Astrocyte of the cerebellum (primary cell): ENCODE measurements at places on chromosomes 7 and 10.

DNA sequence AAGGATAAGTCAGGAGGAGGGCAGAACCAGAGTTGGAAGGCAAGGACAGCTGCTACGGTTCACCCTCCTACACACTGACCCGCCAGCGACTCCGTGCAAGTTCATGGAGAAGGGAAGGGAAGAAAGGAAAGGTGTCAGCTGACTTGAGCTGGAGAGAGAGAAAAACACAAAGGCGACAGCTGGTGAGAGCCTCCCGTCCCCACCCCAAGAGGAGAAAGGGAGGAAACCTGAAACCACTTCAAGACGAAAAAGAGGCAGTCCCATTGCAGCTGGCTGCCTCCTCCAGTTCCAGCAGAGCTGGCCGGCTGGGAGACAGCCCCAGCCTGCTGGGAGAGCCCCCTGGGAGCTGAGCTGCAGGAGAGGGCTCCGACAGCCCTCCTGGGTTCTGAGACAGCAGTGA, 75.2 kb downstream of the PARD3 start:
- peak; percentile 45 for DNase-seq

- DNase-seq: no peak
These were observed 67.0 kb downstream of the IMMP2L start for GRCh38 chr7:111495173-111495810.

- no peak for DNase-seq
These were observed 290.0 kb upstream of the GLI3 start for GRCh38 chr7:42527004-42527403.

DNA sequence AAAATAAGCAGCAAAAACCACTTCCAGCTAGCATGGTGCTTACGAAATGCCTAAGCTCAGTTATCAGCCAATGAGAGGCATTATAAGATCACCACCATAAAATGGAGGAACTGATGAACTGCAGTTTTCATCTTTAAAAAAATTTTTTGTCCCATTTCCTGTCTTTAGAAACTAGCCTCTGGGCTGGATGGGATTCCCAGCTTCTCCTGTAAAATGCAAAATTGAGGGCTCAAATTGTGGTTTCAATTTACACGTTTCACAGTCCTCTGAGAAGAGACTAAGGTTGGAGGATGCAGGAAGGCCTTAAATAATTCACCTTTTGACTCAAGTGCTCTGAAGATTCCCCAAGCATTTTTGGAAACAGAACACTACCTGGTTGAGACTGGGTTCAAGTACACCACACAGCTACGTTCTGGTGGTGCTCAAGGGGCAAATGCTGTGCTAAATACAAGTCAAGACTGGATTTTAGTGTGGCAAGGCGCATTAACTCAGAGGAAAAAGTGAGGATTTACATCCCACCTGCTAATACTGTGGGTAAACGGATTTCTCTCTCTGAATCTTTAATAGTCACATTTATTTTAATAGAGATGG, 951 bp downstream of the ZNF25 start:
- no peak for DNase-seq

- no peak for DNase-seq
These were observed 3.3 kb downstream of the EPHA1 start for GRCh38 chr7:143405173-143406001.

- no peak for DNase-seq
These were observed 60.1 kb upstream of the CARD11 start for GRCh38 chr7:3103614-3104398.

DNA sequence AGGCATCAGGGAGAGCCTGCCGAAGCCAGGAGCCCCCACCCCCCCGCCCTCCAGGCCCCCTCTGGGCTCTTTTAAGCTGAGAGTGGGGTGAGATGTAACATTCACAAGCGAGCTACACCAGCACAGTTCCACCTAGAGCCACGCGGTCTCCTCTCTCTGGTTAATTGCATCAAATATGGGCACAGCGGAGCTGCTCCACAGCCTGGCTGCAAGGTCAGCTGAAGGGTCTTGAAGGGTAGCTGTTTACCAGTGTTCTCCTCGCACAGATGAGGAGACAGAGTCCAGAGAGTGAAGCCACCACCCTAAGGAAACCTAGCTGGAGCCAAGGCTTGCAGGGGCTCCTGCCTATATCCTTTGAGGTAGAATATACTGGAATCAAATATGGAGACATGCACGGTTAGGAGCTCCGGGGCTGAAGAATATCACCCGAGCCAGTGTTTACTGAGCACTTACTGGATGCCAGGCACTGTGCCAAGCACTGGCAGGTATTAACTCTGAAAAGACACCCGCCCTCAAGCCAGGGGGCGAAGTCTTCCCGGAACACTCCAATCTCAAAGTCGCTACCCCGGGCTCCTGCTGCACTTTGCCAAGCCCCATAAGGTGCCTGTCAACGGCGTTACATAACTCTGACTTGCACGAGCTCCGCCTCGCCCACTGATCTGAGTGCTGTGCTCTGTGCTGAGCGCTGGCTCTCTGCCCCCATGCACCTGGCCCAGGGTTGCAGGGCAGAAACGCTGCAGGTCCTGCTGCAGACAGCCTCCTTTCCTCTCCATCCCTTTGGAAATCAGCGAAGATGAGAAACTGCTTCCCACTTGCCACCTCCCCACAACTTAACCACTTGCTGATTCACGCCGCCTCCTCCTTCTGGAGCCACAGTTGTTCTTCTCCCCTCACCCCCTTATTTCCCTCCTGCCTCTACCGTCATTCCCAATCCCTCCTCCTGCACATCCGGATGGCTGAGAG, 5.4 kb downstream of the CHST15 start:
- no peak for DNase-seq

GRCh38 chr7:104552102-104552501, 223.7 kb downstream of the LHFPL3 start:
- peak; percentile 23 for DNase-seq

- DNase-seq: no peak
These were observed 110.4 kb downstream of the RAMP3 start for GRCh38 chr7:45268013-45268412.

GRCh38 chr10:29109707-29110571, 178.9 kb upstream of the LYZL1 start:
- DNase-seq: no peak

GRCh38 chr7:116877443-116878217, 15.2 kb downstream of the CAPZA2 start:
- no peak for DNase-seq

GRCh38 chr7:157405914-157406810, 69.4 kb downstream of the DNAJB6 start:
- no peak for DNase-seq

DNA sequence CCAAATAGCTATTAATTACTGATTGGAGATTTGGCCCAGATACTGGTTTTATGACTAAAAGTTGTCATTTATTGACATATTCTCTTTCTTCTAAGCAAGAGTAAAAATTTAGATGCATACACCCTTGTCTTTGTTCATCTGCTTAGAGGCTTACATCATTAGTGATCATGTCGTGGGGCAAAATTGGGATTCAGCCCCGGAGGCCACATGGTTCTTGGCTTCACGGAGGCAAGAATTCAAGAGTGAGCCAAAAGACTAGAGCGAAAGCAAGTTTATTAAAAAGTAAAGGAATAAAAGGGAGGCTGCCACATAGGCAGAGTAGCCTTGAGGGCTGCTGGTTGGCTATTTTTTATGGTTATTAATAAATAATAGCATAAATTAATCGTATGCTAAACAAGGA, 41.1 kb downstream of the MINPP1 start:
- no peak for DNase-seq

GRCh38 chr7:135186841-135187253, 16.3 kb upstream of the CYREN start:
- no peak for DNase-seq

GRCh38 chr10:79418274-79418673, 27.1 kb downstream of the ZCCHC24 start:
- no peak for DNase-seq

GRCh38 chr10:132192991-132193665, 6.4 kb downstream of the DPYSL4 start:
- no peak for DNase-seq

DNA sequence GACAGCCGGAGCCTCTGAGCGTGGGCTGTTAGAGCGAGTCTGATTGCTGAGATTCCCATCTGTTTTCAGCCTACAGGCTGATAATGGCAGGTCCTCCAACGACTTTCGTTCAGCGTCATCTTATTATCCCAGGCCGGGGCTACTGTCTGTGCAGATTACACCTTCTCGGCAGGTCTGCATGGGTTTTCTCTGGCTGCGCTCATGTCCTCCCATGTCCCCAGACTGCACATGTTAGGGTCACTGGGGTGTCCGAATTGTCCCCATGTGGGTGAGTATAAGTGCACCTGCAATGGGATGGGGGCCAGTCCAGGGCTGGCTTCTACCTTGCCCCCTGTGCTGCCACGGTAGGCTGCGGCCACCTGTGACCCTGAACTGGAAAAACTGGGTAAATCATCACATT, 257.8 kb downstream of the COBL start:
- no peak for DNase-seq

DNA sequence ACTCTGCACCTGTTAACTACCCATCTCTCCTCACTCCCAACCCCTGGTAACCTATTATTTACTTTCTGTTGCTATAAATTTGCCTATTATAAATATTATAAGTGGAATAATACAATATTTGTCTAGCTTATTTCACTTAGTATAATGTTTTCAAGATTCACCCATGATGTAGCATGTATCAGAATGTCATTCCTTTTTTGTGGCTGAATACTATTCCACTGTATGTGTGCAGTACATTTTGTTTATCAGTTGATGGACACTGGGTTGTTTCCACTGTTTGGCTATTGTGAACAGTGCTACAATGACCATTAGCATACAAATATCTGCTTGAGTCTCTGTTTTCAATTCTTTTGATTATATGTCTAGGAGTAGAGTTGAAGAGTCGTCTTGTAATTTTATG, 92.8 kb upstream of the KAT6B start:
- DNase-seq: no peak

DNA sequence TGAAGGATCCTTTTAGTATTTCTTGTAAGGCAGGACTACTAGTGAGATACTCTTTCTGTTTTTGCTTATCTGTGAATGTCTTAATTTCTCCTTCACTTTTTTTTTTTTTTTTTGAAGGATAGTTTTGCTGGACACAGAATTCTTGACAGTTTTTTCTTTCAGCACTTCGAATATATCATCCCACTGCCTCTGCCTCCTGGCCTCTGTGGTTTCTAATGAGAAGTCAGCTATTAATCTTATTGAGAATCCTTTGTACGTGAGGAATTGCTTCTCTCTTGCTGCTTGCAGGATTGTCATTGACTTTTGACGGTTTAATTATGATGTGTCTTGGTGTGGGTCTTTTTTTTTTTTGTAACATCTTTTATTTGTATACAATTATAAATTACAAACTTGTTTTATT, 12.6 kb upstream of the WAC start:
- no peak for DNase-seq

DNA sequence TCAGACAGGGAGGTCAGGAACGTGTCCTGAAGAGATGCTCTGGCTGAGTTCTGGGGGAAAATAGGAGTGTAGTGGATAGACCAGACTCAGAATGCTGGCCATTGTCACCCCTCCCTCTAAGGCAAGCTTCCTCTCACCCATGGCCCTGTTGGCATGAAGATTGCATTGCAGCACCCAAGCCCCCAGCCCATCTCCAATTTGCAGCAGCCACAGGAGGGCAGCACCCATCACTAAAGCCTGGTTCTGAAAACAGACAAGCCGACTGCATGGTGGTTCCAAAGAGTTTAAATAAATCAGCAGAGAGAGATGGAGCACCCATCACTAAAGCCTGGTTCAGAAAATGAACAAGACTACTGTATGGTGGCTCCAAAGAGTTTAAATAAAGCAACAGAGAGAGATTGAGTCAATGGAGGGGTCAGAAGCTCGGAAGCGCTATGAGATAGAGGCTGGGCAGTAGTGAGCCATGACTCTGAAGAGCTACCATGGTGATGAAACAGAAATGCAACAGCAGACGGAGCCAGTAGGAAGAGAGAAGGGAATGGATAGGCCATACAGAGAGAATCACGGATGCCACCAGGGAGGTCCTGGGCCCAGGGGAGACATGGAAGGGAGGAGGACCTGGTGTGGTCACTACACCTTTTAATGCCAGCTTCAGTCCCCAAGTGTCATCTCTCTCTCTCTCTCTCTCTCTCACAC, 237.9 kb upstream of the MYO3A start:
- no peak for DNase-seq

- no peak for DNase-seq
These were observed 12.8 kb upstream of the CARD11 start for GRCh38 chr7:3056234-3057065.

DNA sequence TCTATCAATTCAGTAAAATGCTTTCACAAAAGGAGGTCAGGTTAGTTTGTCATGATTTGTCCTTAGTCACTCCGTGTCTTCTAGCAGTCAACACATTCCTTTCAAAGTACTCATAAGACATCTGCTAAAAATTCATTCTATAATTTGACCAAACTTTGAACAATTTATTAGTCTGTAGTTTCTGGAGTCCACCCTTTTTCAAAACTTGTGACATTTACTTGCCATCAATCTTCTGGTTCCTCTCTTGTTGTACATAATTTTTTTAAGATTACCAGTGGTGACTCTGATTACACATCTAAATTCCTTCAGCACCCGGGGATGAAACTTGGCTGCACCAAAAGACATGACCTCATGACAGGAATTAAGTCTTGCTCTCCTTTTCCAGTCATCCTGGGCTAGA, 130.1 kb downstream of the NEBL start:
- DNase-seq: no peak

DNA sequence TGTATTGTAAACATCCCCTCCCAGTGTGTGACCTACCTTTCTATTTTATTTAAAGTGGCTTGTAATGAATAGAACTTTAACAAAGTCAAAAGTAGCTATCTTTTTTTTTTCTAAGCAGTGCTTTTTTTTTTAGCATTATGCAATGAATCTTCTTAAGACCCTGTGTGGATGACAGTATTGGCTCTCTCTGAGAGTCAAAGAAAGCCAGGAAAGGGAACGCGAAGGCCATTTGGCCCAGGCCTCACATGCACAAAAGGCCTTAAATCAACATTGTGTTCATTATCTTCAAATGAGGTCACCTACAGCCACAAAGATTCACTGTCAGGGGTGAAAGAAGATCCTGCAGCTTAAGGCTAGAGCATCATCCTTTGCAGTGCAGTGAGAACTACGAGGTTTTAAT, 721.5 kb downstream of the GRID1 start:
- DNase-seq: no peak

GRCh38 chr7:129210989-129211312, 13.9 kb upstream of the AHCYL2 start:
- no peak for DNase-seq

- peak; percentile 82 for DNase-seq
These were observed 172.0 kb upstream of the ITGB1 start for GRCh38 chr10:33129996-33130386.
